ENCODE measurements at places on chromosomes 1 and 21.

DNA sequence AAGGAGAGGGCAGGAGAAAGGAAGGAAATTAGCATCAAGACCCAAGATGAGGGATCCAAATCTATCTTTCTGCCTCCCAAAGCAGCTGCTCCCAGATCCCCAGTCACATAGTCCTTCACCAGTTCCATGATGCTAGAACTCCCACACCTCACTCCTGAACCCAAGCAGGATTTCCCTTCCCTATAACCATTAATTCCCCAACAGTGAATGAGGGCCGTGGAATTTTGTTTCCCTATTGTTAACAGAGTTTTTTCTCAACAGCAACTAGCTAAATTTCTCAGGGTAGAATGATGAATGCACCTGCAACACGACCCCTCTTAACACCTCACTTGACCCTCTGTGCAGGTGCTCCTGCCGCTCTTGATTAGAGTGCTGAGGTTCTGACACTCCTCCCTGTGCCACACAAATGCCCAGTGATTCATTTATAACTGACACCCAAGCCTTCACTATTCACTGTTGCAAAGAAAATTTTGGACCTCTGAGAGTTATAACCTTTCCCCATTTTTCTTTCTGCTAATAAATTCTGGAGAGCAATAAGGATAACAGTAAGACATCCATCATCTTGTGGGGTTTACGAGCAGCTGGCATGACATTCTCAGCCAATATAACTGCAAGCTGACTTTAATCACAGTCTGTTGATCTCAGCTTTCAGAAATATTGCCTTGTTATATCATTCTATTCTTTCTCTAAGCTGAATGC lies 25.4 kb upstream of the NPL start:
- no peak for DNase-seq

GRCh38 chr1:33410091-33410701 lies 20.7 kb downstream of the PHC2 start:
- DNase-seq: no peak

- no peak for DNase-seq
Observed at GRCh38 chr1:100752791-100753190, 33.2 kb downstream of the VCAM1 start.

DNA sequence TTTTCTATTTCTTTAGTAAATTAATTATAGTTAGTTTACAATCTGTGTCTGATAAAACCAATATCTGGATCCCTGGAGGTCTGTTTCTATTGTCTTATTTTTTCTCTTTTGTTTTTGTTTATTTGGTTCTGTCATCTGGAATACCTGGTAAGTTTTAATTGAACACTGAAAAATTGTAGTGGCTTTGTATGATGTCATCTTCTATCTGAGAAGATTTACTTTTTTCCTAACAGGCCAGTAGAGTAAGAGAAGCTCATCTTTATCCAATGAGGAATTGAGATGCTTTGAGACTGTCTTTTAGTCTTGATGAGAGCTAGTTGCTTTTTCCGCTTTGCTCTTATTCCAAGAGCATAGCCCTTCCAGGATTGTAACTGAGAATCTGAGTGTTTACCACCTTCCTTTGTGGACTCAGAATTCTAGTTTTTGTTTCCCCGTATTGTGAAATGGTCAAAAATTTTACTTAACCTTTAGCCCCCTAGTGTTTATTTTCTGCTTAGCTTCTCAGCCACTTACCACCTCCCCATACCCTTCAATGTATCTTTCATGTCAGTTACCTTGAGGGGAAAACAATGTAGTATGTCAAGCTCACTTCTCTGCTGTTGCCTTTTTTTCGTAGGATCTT lies 25.0 kb downstream of the PTGFRN start:
- no peak for DNase-seq

DNA sequence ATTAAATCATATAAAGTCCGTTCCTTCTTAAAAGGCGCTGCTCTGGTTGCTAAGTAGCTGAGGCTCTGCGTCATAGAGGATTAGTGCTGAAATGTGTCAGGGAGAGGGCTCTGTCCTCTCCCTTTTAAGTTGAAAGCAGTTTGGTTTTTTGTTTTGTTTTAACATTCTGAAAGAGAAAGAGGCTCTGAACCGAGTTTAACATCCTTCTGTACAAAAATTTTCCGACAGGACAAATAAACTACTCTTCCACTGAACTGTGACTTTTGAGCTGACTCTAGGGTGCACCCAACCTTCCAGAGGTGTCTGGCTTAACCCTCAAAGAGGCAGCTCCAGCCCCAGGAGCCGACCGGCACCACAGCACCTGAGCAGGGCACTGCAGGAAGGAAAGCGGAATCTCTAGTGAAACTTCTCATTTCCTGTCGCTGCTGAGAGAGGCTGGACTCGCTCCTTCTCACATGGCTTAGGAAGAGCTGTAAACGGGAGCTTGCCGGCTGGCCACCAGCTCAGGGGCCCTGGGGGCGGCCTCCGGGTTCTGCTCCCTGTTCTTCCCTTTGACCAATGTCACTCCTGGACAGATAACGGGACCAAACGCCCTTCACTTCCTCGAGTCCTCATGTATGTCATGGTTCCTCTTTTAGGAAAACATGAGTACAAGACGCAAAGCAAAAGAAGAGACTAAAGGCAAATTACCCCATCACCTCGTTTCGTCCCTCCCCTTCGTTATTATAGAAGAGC lies 1.2 kb downstream of the VAV3 start:
- peak; percentile 18 for DNase-seq

- peak; percentile 88 for DNase-seq
Observed at GRCh38 chr1:93846206-93846991, 32.6 kb downstream of the DNTTIP2 start.

DNA sequence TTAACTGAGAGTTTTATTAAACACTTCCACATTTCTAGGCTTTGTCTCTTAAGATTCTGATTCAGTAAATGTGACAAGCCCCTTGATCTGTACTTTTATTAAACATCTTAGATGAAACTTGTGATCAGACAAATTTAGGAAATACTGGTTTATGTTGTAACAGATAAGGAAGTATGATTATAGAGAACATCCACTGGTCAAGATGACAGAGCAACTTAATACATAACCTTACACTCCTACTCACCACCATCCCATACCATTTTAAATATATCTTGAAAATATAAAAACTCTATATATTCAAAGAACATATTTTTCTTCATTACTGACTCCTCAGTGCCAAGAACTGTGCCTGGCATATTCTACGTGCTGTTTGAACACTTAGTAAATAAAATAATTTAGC lies 217.5 kb downstream of the LRRC40 start:
- DNase-seq: no peak

GRCh38 chr1:14094611-14095400 lies 394.8 kb downstream of the PRDM2 start:
- DNase-seq: no peak

- DNase-seq: no peak
Observed at GRCh38 chr1:111967067-111967690, 22.3 kb downstream of the KCND3 start.

GRCh38 chr1:85998105-85998855 lies 158.3 kb downstream of the COL24A1 start:
- DNase-seq: no peak

GRCh38 chr1:168518201-168518689 lies 25.6 kb downstream of the XCL2 start:
- DNase-seq: no peak

- DNase-seq: no peak
Observed at GRCh38 chr1:229185963-229186362, 84.9 kb upstream of the RAB4A start.

GRCh38 chr1:193309936-193310475 lies 123.6 kb upstream of the B3GALT2 start:
- no peak for DNase-seq

GRCh38 chr1:61432616-61433388 lies 292.1 kb downstream of the TM2D1 start:
- no peak for DNase-seq

GRCh38 chr1:184193451-184193850 lies 141.9 kb downstream of the TSEN15 start:
- DNase-seq: no peak
